Stimulated activated CD8-positive, alpha-beta memory T cell treated with anti-CD3 and anti-CD28 coated beads, Interleukin-15, amount 100 ng/mL, for 48 hours (primary cell): ENCODE measurements at places on chromosomes 12 and 14.

DNA sequence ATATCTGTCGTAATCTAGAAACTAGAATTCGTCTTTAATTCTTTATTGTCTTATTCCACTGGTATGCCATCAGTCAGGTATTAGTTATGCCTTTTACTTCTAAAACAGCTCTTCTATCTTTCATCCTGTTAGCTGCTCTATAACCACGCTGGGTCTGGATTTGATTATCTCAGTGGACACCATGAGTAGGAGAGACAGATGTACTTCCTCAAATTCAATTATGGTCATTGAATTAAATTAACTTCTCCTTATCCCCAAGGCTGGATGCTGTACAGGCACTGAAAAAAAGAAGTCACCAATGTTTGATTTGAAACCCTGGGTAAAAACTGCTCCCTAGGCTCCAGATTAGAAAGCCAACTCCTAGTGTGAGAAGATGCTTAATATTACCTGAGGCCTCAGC, 107.3 kb downstream of the PIK3C2G start:
- no peak for DNase-seq

DNA sequence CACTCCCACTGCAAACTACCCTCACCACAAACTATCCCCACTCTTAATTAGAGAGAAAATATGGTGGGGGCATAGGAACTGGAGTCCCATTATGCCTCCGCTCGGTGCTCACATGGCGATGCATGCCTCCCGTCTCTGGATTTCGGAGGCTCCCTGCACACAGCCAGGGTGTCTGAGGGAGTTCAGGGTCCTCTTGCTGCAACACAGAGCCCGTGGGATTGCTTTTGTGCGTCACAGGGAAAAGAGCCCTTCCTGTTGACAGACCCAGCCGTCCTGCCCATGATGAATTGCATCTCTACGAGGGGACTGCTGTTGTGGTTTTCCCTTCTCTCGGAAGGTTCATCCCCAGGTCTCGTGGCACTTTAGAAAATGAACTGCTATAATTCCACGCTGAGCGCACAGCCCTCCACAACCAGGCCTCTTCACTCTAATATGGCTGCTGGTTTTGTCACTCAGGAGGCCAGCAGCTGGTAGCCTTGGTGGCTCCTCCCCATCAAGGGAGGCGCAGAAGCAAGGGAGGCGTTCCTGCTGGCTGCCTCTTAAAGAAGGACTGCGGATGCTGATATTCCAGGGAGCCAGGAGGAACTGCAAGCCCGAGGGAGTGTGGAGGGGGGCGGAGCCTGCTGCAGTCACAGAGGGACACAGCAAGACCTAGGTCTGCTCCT, 158.0 kb downstream of the KCNA5 start:
- no peak for DNase-seq

DNA sequence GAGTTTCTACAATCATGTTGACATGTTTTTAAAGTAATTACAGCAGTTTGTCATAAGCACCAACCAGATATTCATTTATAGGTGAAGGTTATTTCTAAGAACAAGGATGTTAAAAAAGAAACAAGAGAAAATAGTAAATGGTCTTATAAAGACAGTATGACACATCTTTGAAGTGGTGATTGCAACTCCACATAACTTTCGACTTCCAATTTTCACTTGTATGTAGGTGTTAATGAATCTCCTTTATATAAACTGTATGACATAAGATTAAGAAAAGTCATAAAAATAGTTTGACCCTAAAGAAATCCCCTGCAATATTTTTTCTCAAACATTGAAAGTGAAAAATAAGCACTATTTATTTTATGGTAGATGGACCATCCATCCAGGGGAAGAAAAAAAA, 144.8 kb upstream of the PTPRQ start:
- DNase-seq: no peak

DNA sequence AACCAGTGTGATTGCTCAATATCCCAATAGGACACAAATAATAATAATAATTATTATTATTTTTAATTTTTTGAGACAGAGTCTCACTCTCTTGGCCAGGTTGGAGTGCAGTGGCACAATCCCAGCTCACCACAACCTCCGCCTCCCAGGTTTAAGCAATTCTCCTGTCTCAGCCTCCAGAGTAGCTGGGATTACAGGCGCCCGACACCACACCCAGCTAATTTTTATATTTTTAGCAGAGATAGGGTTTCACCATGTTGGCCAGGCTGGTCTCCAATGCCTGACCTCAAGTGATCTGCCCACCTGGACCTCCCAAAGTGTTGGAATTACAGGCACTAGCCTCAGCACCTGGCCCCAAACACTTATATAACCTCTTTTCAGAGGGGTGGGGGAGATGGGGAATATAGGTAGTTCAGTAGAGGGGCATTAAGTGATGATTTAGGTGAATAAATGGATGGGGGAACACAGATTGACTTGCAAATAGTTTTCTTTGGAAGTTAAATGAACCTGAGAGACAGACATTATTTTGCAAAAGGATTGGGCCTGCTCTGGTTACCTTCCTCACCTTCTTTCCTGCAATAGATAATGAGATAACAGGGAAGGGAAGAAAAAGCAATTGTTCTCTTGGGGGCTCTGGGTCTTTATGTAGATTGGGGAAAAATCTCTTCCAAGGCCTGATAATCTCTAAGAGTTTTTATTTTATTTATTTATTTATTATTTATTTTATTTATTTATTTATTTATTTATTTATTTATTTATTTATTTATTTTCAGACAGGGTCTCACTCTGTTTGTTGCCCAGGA, 57.7 kb downstream of the RESF1 start:
- DNase-seq: no peak

GRCh38 chr14:62445570-62445969, 599.7 kb downstream of the KCNH5 start:
- DNase-seq: no peak

DNA sequence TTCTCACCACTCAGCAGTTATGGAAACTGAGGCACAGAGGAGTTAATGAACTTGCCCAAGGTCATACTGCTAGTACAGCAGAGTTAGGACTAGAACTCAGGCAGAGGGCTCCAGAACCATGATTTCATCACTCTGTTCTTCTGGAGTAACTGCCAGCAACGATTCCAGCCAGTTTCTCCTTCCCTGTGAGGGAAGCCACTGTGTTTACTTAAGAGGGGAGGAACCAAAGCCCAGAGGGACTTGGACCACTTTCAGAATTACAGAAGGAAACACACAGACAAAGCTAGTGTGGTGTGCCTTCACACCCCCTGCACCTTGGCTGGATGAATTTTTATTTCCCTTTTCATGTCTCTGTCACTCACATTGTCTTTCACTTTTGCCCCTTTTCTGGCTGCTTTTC, 398.2 kb downstream of the DPF3 start:
- no peak for DNase-seq

DNA sequence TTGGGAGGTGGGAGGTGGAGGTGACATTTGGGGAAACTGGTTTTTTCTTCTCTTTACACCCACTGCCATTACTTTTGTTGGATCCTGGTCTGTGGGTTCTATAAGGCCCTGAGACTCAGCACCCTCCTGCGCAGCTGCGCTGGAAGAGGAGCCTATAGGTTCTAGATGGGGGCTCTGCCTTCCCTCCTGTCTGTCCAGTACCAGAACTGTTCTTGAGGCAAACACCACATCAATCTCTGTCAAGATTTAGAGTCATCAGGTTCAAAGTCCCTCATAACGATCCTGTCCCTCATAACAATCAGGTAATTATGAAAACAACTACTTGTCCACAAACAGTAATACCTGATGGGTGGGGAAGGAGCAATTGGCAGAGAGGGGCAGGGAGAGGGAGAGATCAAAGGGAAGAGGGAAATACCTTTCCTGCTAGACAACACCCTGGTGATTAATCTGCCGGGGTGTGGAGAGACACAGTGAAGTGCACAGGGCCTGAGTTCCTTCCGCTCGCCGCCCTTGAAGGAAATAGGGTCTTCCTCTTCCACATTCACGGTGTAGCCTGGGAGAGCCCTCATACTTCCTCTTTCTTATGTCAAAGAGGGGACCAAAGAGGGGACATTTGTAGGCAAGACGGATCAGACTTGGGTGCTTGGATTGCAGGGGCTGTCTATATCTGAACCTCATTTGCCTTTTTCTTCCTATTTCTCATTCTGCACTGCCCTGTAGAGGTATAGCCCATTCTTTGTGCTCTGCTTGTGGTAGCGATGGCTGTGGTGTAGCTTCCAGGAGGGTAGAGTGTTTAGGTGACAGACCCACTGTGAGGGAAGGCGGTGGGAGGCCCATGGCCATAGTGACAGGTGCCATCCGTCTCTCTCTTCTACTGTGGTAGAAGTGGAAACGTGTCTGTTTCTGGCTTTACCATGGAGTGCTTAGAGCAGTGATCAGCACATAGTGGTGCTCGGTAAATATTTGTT, 12.6 kb downstream of the GPRC5A start:
- DNase-seq: no peak

GRCh38 chr14:70742316-70742715, 67.0 kb downstream of the MAP3K9 start:
- no peak for DNase-seq

DNA sequence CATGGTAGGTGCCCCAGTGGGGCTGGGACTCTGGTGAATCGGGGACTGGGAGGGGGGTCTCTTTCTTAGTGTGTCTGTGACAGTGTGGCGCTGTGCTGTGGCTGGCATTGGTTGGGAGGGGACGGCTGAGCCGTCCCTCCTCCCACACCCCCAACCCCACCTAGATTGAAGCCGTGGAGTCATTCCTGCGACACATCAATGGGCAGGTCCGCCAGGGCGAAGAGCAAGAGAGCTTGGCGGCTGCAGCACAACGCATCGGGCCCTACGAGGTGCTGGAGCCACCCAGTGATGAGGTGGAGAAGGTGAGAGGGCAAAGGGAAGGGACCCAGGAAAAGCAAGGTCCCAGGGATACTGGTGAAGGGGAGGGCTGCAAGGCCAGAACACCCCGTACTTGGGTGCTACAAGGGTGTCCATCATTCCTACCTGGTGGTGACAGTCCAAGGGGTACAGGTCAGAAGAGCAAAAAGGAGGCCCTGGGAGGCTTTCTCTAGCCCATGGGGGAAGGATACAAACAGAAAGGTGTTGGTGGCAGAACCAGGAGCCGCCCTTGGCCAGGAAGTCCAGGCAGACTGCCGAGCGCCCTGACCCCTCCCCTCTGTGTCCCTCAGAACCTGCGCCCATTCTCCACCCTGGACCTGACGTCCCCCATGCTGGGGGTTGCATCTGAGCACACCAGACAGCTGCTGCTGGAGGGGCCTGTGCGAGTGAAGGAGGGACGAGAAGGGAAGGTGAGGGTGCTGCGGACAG, 7.4 kb downstream of the PLEKHG6 start:
- no peak for DNase-seq
